ENCODE measurements at places on chromosomes 7 and 10.

GRCh38 chr7:20305726-20306125 lies 25.0 kb upstream of the ITGB8 start:
- no peak for DNase-seq

- DNase-seq, result no peak
Measured at GRCh38 chr10:76126607-76127527, 695.4 kb downstream of the LRMDA start.

DNA sequence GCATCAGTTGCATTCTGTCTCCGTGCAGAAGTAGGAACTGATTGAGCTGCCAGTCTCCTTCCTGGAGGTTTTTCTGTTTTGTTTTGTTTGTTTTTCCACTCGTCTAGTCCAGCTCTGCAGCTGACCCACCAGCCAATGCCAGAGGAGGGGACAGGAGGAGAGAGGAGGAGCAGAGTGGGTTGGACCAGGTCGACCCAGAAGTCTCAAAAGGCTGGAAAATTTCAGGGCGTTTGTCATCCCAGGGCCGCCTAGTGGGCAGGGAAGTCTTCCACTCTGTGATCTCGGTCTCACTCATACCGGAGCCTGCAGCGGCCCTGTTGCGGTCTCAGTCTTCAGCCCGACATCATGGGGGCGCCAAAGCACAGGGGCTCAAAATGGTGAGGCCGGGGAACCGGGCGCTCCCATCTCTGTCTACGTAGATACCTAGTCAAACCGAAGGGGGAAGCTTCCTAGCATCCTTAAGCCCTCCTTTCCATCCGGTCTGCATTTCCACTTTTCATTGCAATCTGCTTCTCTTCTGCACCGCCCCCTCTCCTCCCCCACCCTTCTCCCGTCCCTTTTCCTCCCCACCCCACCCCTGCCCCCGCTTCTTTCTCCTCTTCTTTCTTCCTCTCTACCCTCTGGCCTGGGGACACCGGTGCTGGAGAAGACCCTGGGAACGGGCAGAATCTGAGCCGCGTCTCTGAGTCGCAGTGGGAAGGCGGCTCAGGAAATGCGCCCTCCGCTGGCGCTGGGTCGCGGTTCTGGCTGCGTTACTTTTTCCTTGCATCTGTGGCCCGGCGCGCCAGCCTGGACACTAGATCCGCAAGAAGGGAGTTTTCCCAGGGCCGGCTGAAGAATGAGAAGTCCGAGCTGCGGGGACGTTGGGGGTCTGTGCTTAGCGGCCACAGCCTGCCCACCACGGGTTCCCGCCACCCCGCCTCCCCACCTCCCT lies 16.2 kb upstream of the PAX2 start:
- DNase-seq, result peak; percentile 80

DNA sequence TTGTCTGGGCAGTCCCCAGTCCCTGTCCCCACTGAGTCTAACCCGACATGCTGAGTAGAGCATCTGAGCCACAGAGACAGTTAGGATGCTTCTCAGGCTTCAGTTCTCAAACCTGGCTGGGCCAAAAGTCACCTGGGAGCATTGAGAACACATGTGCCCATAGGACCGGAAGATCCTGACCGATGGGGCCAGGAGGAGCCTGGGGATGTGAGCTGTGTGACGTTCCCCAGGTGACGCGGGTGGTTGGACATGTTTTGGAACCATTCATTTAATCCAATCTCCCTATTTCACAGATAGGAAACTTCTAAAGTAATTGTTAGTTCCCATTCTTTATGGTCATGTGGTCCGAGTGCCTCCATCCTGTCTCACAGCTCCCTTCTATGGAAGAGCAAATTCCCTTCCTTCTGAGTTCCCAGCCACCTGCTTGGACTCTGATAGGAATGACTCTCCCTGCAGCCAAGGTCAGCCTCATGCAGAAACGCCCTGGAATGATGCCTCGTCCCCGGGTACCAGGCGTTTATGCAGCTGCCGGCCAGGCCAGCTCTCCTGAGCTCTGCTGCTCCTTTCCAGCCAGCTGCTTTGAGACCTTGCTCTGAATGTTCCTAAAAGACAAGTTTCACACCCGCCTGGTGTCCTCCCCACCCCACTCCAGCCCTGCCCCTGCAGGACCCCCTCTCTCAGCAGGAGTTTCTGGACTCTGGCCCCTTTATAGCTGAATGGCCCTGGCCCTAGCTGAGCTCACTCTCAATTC lies 166.5 kb upstream of the RHEB start:
- no peak for DNase-seq

DNA sequence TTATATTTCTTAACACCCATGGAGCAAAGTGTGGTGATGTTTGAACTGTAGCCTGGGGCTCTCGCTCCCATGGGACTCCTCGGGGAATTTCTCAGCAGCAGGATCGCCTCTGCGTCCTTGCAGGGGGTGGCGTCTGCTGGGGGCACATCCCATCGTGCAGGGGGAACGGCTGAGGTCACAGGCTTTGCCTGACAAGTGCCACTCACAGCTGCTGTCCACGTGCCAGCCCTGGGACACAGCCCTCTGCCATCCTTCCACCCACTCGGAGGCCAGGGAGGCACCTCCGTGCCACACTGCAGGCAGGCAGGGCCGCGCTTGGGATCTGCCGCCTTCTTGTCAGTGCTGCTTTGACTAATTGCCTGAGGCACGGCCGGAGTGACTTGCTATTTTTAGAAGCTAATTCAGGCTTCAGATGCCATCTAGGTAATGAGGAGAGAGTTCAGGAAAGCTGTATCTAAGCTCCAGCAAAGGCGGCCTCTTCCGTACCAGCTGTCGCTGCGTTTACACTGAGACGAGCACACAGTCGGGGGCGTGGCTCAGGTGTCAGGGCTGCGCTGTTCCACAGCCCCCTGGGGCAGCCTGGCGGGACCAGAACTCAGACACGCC lies 45.7 kb downstream of the PITRM1 start:
- DNase-seq, result peak; percentile 86
